Adrenal gland (tissue), 19 donors: ENCODE measurements at places on chromosomes 11 and 22.

- no peak for DNase-seq
Observed at GRCh38 chr11:111846636-111847035, 24.7 kb downstream of the ALG9 start.

DNA sequence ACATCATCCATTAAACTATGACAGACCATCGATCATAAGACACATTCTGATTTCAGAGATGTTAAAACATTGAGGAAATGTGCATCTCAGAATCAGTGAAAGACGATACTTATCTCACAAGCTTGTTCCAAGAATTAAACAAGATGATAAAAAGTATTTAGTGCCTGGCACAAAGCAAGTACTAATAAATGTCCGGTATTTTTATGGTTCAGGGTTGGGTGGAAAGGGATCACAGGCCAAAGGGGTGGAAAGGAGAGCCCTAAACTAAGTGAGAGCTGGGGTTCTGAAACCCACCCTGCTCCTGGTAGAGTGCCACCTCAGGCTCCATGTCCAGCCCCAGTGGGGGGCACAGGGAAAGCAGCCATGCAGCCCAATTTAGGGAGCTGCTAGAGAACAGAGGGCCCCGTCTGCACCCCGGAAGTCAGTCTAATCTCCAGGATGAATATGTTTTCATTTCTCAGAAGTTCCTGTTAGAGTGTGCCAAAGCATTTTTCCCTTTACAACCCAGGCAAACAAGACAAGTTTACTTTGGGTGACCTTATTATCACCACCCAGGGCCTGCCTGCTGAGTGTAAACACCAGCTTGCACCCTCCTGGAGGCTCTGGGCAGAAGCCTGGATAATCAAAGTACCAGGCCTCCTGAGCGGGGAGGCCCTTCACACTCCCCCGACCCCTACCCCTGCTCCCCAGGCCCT is 3.8 kb upstream of the CREB3L1 start:
- no peak for DNase-seq

GRCh38 chr11:99246199-99246598 is 225.4 kb downstream of the CNTN5 start:
- no peak for DNase-seq

- no peak for DNase-seq
Observed at GRCh38 chr22:36619797-36620399, 83.7 kb downstream of the CACNG2 start.

DNA sequence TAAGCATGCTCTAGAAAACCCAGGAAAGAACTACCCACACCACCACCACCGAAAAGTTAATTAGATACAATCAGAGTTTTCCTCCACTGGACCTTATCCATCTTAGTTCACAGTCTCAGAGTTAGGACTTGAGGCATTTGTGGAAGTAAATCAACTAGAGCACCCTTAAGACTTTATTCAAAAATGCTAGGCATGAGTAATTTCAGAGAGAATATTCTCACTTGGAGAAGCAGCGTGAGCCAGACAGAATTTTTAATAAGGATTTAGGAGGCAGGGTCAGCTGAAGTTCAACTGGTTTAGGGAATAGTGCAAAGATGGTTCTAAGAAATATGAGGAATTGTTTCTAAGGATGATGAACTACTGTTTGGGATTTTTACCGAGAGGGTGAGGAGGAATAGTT is 1.2 kb upstream of the OLFML1 start:
- no peak for DNase-seq

GRCh38 chr11:122618927-122619326 is 36.6 kb upstream of the UBASH3B start:
- no peak for DNase-seq

- DNase-seq, result no peak
Observed at GRCh38 chr11:123323568-123323967, 106.5 kb upstream of the GRAMD1B start.

DNA sequence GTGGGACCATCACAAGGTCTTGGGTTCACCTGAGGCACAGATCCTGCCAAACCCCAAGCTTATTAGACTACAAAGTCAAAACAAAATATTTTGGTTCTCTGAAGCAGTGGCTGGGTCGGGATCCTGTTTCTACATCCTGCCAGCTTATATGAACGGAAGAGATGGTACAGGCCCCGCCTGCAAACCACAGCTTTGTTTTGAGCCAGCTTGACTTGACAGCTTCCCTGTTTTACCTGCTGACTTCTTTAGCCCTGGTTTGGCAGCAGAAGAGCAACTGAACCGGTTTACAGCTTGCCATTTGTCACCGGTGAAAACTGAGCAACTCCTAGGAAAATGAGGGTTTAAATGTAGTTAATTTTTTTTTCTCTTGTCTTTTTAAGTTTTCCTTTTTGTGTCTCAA is 11.4 kb downstream of the PACS1 start:
- DNase-seq, result peak; percentile 25

GRCh38 chr11:64305691-64306562 is 603 bp downstream of the ESRRA start:
- peak; percentile 71 for DNase-seq

GRCh38 chr11:43392713-43393112 is 34.0 kb downstream of the TTC17 start:
- DNase-seq, result no peak

- peak; percentile 76 for DNase-seq
Observed at GRCh38 chr11:84316866-84317555, 1030.8 kb upstream of the CCDC90B start.
